Glomerular endothelial cell (primary cell): ENCODE measurements at places on chromosomes 11 and 22.

GRCh38 chr22:17866127-17866526 lies 91.9 kb upstream of the BID start:
- DNase-seq = no peak

DNA sequence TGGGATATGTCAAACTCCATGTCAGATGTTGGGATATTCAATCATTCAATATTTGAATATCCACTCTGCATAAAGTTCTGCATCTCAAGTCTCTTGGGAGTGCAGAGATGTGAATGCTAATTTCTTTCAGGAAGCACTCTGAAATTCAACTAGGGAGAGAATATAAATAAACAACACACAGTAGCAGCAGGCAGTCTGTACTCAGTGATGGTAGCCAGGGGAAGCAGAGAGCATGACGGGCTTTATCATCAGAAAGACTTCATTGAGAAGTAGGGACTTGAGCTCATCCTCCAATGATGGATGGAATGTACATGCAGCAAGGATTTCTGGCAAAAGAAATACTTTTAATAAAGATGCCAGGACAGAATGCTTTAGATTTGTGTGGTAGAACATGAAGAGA lies 9.8 kb upstream of the TEAD1 start:
- DNase-seq = no peak

DNA sequence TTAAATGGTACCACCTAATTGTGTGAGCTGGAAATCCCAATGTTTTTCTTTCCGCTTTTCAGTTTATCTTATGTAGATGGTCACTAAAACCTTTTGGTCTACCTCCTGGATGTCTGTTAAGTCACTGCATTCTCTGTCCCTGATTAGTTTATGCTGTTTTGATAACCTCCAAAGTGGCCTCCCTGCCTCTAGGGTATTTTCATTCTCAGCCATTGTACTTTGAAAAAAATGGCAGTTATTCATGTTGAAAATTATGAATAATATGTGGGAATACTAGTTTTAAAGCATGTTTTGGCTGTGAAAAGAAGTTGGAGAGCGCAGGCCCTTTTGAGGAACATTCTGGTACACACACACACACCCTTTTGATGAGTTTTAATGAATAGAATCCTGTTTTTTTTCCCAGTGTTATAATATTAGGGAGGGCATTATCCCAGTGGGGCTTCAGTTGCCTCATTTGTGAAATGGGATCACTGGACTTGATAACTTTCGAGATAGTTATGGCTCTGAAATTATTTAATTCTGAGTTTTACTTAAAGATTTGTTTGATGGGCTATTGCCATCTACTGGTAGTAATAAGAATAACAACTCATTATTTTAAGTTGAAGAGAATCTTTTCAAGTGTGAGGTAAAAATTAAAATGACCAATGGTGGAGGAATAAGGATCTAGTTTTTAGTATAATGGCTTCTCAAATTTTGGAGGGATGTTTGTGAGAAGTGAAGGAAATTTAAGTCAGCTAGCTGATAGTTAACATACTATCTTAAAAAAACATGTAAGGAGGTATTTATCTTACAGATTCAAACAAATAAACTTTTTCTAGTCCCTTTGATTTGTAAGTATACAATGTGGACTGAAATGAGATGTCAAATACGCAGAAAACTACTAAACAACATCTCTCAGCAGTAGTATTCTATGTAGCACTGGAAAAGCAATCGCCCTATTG lies 3.9 kb downstream of the FDX1 start:
- DNase-seq = no peak

DNA sequence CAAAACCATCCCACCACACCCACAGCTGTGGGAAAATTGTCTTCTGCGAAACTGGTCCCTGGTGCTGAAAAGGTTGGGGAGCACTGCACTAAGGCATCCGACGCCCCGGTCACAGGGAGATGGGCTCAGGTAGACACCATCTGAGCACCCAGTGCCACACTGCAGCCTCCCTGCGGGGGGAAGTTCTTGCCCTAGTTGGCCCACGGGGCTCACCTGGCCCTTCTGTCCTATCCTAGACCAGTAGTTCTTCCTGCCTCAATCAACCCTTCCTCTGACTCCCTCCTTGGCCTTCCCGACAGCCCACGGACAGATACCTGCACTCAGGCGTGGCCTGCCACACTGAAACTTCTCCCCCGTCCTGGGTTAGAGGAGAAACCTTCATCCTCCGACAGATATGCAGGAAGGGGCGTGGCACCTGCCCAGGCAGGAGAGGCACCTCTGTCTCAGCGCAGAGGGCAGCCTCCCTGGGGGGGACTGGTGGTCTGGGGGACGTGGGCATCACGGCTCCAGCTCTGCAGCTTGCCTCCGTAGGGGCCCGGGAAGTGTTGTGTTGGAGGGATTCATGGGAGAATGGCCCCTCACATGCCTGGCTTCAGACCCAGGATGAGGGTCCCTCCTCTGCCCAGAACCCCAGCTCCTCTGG lies 4.5 kb downstream of the ANO9 start:
- no peak for DNase-seq
